Prostate gland (tissue), 2 donors: ENCODE measurements at places on chromosomes 6 and 20. TPM values are rescaled to one million over a fixed set of nuclear protein-coding genes. Genes with fewer than 3 reads are reported as not detected.

DNA sequence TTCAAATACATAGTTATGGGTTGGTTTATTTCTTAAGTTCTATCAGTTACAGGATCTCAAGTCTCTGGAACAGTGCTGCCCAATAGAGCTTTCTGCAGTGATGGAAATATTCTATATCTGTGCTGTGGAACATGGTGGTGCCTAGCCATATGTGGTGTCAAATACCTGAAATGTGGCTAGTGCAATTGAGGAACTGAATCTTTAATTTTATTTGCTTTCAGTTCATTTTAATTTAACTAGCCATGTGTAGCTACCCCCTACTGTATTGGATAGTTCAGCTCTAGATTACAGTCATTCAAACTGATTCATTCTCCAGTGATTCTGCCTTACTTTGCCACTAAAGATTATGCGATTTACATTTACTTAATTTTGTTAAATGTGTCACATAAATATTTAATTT lies 503.2 kb downstream of the CDKAL1 start:
- H3K36me3 ChIP-seq: no peaks in the 10 kb centered on the region
- no peak overlapping the region for H3K4me3 ChIP-seq
- no peak overlapping the region for H3K27ac ChIP-seq
- H3K4me1 ChIP-seq: no peaks in the 10 kb centered on the region

DNA sequence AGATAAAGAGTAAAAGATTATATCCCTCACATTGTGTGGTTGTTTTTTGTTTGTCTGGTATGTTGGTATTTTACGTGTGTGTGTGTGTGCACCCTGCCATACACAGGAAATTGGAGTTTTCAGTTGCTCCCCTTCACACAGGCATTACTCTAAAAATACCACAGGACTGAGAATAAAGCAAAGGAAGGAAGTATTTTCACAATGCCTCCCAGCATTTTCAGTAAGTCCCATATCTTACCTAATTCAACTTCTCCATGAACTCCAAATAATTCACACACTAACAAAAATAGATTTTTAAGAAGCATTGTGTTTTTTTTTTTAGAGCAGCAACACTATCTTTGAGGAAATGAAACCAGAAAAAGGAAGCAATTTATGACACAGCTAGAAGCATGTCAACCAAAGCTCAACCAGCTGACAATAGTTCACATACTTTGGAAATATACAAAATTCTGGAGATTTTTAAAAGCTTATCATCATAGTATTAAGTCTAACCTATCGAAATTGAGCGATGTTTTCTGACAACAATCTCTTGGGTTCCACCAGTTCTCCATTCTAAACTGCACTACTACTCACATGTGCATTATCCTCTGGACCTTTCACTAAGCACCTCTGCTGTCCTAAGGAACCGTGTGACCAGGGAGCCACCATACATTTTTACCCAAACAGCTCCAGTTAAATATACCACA lies 2.1 kb downstream of the UBE2J1 start:
- H3K4me1 ChIP-seq: no peaks in the 10 kb centered on the region
- DNase-seq: no peak
- no peaks in the 10 kb centered on the region for H3K36me3 ChIP-seq
- H3K27me3 ChIP-seq: no peaks in the 10 kb centered on the region
- peak overlapping the region; percentile 91 for H3K4me3 ChIP-seq
- H3K27ac ChIP-seq: peak overlapping the region; percentile 28

GRCh38 chr20:32007787-32008616 lies 2.2 kb upstream of the CCM2L start:
- no peaks in the 10 kb centered on the region for H3K4me1 ChIP-seq
- H3K4me3 ChIP-seq: no peak overlapping the region
- H3K27ac ChIP-seq: no peak overlapping the region
- no peaks in the 10 kb centered on the region for H3K36me3 ChIP-seq
- H3K27me3 ChIP-seq: no peaks in the 10 kb centered on the region

DNA sequence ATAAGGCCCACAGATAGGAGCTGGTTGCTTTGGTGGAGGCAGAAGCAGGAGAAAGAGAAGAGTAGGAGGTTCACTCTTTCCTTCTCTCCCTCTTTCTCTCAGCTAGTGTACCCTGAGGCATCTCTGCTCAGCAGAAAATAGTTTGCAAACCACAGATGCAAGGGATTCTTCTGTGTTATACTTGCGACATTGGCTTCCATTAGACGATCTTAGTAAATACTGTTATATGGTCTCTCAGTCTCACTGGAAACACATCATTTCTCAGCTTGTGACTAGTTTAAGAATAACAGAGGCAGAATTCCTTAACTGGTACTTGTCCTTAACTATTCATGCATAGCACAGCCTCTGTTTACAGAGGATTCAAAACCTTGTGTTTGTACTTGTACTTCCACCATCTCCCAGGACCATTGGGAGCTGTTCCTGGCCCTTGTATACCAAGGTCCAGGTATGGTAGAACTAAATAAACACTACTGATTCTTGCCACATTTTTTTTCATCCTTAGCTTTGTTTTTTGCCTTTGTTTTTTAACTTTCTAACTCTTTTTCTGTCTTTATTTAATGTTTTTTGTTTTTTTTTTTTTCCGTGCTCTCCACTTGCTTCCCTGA lies 218.2 kb downstream of the OTOR start:
- H3K27ac ChIP-seq: no peak overlapping the region
- DNase-seq: no peak
- no peaks in the 10 kb centered on the region for H3K27me3 ChIP-seq
- no peak overlapping the region for H3K4me3 ChIP-seq

HLA-DMB gene
- 15.2 TPM for total RNA-seq
